ENCODE measurements at places on chromosomes 2 and 18.

DNA sequence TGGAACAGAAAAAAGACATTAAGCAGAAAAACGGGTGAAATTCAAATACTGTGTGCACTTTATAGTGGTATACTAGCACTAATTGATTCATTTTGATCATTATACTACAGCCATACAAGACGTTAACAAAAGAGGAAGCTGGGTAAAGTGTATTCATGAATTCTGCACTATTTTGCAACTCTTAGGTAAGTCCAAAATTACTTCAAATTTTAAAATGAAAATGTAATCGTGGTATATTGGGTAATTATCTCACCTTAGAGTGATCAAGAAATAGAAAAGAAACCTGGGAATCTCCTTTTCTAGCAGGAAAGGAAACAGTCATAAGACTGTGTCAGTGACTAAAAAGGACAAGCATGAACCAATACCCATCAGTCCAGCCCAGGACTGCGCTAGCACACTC is 5.4 kb downstream of the TGFBRAP1 start:
- DNase-seq: no peak

DNA sequence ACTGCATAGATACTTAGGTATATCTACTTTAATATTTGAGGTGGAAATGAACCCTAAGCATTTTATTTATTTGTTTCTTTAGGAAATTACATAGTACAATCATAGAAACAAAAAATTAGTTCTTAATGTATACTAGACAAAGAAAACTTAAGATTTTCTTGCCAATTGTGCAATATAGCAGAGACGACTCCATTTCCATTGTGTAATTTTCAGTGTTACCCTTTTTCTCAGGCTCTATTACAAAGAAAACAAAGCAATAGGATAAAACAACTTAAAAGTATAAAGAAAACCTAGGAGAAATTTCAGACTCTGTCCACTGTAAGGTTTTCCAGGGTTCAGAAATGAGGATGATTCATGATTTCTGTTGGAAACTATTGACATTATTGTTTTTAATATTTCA is 89.0 kb upstream of the SERTAD2 start:
- DNase-seq: no peak

- no peak for DNase-seq
Measured at GRCh38 chr2:36380624-36381481, 25.3 kb downstream of the CRIM1 start.

DNA sequence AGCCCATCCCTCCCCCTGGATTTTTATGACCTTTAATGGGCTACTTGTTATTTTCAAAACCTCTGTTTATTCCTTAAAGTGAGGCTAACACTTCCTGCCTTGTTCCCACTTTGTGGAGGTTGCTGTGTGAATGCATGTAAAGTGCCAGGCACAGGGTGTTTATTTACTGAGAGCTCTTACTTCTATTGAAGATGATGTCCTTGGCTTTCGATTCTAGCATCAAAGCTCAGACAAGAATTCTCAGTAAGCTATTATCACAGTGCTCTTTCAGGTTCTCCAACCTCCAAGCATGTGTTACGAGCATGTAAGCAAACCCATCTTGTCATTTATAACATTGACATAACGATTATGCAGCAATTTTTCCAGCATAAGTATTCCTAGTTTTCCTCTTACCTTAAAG is 44.2 kb downstream of the DPYSL5 start:
- no peak for DNase-seq

DNA sequence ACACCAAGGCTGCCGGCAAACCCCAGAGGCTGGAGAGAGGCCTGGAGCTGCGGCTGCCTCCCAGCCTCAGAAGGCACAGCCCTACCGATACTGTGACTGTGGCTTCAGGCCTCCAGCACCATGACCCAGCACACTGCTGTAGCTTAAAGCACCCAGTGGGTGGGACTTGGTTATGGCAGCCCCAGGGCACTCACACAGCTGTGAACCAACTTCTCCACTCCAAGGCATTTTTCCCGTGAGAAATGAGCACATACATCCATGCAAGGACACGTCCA is 199.5 kb downstream of the NDUFA10 start:
- no peak for DNase-seq

DNA sequence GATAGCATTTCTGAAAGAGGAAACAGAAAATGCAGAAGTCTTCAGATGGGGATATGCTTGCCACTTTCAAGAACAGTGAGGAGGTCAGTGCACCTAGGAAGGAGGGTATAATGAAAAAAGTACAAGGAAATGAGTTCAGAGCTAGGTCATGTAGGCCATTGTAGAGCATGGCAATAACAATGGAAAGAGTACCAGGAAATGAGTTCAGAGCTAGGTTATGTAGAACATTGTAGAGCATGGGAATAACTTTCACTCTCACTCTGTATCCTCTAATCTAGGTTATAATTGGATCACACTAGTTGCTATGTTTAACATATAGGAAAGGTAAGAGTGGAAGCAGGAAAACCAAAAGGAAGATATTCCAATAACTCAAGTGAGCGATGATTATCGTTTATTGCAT is 12.3 kb downstream of the SCG2 start:
- DNase-seq: no peak

DNA sequence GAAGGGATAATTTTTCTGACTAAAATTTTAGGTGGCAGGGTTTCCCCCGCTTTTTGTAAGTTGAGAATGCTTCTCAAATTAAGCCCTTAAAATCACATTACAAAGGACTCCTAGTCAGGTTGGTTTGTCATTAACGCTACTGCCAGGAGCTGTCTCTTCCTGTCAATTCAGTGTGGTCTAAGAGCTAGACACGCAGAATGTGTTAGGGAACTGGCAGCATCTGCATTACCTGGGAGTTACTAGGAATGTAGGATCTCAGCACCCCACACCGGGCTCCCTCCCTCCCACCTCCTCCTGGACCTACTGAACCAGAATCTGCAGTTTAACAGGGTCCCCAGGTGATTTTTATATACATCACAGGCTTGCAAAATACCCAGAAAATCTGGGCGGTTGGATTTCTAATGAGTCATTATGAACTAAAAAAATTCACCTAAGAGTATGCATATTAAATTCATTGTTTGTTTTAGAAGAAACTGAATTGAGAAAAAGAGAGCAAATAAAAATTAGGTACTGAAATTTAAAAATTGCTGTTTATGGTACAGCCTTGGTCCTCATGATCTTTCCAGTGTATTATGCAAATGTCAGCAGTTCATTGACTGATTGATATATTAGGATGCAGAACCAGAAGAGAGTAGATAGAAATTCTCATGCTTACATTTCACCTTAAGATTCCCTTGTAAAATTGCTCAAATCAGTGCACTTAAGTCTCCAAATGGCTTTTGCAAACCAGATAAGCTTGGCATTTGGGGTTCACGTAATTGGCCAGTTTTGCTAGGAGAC is 130.9 kb upstream of the ITGA6 start:
- DNase-seq: no peak

DNA sequence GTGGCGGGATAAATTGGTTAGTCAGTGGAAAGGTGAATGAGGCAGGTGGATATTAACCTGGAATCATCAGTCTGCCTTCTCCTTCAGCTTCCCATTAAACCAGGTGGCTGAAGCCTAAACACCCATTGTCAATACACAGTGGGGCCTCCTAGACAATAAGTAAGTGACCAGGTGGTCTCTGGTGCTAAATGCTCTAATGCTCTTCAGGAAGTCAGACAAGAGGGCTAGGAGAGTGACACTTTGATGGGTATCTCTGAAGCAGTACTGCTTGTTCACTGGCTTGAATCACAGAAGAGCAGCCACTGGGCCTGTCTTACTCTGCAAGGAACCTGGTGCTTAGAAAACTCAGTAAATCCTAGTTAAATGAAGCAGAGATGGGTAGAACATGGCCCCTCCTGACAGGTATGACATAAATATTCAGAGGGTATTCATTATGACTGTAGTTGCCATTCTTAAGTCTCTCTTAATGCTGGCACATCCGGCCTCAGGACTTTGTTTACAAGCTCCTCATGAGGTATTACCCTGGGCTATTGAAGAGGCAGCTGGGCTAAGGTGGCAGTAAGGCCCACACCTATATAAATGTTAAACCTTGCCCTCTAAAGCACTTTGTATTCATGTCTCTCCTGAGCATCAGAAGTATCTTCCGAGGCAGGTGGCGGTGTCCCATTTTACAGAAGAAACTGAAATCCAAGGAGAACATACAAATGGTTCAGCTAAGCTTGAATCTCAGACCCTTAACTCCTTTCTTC is 104.9 kb downstream of the NCK2 start:
- DNase-seq: no peak

GRCh38 chr2:10327896-10328669 is 25.4 kb downstream of the HPCAL1 start:
- DNase-seq: no peak

DNA sequence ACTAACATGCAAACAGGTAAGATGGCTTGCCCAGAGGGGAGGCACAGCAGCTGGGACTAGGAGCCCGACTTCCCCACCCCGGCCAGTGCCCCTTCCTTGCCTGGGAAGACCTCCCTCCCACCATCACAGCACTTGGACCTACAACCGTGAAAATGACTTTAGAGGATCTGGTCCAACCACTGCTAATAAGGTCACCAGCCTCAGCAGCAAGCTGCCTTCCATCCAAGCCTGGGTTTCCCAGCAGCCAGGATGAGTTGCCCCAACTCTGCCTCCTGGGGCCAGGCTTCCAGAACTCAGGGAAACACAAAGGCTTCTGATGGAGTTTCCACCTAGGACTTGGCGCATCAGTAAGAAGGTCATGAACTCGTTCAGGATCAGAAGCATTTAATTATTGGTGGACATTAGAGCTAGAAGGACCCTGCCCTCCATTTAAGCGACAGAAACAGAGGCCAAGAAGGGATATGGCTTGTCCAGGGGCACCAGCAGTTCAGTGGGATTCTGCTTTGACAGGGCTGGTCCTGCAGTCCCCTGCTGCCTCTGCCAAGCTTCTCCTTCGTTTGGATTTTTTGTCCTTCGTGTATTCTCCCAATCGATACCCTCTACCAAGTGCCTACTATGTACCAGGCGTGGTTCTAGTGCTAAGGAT is 403.0 kb upstream of the ID2 start:
- no peak for DNase-seq

GRCh38 chr18:42414756-42415454 is 459.9 kb downstream of the PIK3C3 start:
- no peak for DNase-seq

GRCh38 chr2:240289701-240290431 is 145.6 kb upstream of the GPC1 start:
- no peak for DNase-seq

GRCh38 chr2:148614322-148615049 is 30.1 kb upstream of the EPC2 start:
- DNase-seq: no peak

DNA sequence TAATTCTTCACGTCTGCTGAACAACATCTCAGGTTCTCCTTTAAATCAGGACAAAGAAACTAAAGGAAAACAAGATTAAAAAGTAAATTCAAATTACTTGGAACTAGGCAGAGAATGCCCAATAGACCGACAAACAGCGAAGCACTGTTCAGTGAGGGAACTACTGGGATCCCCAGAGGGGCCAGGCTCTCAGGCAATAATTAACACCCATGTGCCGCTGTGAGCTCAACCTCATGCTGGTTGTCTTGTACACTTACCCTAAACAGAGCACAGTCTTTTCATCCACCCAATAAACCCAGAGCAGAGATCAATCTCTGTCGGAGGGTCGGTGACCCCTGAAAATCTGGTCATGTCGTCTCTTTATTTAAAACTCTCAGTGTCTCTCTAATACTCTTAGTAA is 229.9 kb upstream of the CRIM1 start:
- no peak for DNase-seq

- no peak for DNase-seq
Measured at GRCh38 chr2:8926356-8926755, 77.1 kb downstream of the MBOAT2 start.

DNA sequence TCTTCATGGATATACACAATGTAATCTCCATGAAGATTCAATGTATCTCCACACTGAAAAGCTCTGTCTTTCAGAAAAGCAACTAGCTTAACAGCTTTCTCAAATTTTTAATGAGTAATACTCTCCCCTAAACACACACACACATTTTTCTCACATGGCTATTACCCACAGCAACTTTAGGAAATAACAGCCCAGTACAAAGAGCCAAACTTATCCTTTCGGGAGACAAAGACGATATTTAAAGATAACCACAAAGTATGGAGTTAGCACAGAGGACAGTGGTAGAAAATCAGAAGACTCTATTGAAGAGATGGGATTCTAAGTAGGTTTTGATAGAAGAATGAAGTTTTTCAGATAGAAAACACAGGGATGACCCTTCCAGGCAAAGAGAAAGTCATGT is 394.9 kb upstream of the TRIB2 start:
- no peak for DNase-seq

DNA sequence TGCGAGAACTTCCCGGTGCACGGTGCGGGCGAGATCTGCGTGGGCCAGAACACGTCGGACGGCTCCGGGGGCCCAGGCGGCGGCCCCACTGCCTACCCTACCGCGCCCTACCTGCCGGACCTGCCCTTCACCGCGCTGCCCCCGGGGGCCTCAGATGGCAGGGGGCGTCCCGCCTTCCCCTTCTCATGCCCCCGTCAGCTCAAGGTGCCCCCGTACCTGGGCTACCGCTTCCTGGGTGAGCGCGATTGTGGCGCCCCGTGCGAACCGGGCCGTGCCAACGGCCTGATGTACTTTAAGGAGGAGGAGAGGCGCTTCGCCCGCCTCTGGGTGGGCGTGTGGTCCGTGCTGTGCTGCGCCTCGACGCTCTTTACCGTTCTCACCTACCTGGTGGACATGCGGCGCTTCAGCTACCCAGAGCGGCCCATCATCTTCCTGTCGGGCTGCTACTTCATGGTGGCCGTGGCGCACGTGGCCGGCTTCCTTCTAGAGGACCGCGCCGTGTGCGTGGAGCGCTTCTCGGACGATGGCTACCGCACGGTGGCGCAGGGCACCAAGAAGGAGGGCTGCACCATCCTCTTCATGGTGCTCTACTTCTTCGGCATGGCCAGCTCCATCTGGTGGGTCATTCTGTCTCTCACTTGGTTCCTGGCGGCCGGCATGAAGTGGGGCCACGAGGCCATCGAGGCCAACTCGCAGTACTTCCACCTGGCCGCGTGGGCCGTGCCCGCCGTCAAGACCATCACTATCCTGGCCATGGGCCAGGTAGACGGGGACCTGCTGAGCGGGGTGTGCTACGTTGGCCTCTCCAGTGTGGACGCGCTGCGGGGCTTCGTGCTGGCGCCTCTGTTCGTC is 1.7 kb downstream of the FZD7 start:
- peak; percentile 7 for DNase-seq

Data from T-helper 9 cell (primary cell).